Immature natural killer cell (primary cell): ENCODE measurements at places on chromosomes 5 and 9.
A peak's percentile ranks its signal among the peaks of the same experiment; 100 is the strongest.

DNA sequence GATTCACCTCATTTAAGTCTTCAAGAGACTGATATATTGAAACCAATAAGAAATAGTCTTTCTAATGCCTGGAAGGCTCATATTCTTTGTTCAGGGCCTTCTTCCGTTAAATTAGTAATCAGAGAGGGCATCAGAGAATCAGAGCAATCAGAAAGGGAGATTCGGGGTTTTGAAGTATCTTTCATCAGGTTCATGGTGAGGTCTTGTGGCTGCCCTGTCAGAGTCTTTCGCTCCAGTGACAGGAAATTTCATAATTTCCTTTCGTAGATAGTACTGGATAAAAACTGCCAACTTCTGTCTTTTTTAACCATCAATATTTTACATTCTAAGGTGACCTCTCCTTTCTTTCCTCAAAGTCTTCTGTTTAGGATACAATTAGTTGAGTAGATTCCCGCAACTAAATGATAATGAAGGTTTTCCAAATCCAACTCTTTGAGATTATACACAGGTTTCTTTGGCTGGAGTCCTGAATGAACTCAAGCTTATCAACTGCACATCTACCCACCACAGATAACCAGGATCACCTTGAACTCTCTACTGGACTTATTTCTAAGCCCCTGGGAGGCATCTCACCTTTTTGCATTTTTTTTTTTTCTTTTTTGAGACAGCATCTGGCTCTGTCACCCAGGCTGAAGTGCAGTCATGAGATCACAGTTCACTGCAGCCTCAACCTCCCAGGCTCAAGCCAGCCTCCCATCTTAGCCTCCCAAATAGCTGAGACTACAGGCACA, 5.5 kb downstream of the IL31RA start:
- no peaks in the 10 kb centered on the region for H3K4me1 ChIP-seq
- H3K27me3 ChIP-seq: peaks cover 5% of the 10 kb centered on the region
- no peaks in the 10 kb centered on the region for H3K36me3 ChIP-seq
- no peak overlapping the region for H3K27ac ChIP-seq
- DNase-seq: peak; percentile 12
- H3K4me3 ChIP-seq: no peak overlapping the region

GRCh38 chr5:108637134-108637533, 110.6 kb upstream of the FER start:
- peaks cover 5% of the 10 kb centered on the region for H3K27me3 ChIP-seq
- no peak overlapping the region for H3K27ac ChIP-seq
- no peak for DNase-seq
- no peak overlapping the region for H3K4me3 ChIP-seq

- H3K4me3 ChIP-seq: no peak overlapping the region
- no peak overlapping the region for H3K27ac ChIP-seq
Observed at GRCh38 chr5:143964919-143965318, 153.0 kb downstream of the HMHB1 start.

DNA sequence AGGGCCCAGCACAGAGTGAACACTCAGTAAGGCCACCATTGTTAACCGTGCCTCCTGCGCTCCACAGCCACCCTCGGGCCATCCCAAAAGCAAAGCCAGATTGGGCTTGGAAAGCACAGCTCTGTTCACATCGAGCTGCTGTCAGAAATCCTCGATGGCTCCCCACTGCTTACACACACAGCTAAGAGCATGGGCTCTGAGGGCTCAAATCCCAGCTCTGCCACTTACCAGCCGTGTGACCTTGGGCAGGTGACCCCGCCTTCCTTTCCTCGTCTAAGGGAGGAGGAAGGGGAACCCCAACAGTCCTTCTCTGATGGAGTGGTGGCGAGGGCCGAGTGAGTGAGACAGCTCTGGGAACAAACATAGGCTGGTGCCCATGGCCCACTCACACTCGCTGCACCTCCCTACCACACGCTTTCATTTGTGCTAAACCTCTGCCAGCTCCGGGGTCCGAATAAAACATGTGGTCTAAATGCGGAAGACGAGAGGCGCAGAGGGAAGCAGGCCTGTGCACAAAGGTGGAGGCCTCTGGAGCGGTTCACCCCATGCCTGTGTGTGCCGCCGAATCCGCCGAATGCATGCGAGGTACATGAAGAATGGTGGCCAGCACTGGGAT, 139.3 kb downstream of the PAX5 start:
- no peaks in the 10 kb centered on the region for H3K4me1 ChIP-seq
- DNase-seq: no peak
- H3K27ac ChIP-seq: no peak overlapping the region

GRCh38 chr5:9919306-9920030, 289.3 kb upstream of the TAS2R1 start:
- no peak overlapping the region for H3K4me3 ChIP-seq
- no peak for DNase-seq
- no peaks in the 10 kb centered on the region for H3K4me1 ChIP-seq
- no peaks in the 10 kb centered on the region for H3K36me3 ChIP-seq
- no peaks in the 10 kb centered on the region for H3K27me3 ChIP-seq

DNA sequence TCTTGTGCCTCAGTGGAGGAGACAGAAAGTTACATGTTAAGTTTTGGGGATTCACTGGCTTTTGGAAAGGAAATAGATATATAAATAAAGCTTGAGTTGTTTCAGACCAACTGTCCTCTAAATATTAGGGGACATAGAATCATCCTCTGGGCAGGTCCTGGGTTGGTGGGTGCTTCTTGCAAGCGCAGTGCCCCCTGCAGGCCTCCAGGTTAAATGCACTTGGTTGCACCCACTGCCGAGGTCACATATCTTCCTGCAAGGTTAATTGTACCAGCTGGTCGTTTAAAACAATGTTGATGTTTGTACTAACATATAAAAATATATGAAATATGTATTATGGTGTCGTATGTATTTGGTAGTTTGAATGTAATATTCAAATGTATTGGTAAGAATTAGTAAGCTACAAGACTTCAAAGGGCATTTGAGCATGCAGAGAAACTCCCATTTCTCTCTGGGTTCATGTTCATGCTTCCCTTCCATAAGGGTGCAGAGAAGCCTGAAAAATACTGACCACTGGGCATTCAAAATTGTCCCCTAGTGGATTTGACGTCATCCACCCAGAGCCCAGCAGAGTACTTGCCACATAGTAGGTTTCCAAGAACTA, 87.0 kb downstream of the ZNF618 start:
- peaks cover 8% of the 10 kb centered on the region for H3K36me3 ChIP-seq
- no peak overlapping the region for H3K27ac ChIP-seq
- H3K4me3 ChIP-seq: no peak overlapping the region
- no peaks in the 10 kb centered on the region for H3K4me1 ChIP-seq

DNA sequence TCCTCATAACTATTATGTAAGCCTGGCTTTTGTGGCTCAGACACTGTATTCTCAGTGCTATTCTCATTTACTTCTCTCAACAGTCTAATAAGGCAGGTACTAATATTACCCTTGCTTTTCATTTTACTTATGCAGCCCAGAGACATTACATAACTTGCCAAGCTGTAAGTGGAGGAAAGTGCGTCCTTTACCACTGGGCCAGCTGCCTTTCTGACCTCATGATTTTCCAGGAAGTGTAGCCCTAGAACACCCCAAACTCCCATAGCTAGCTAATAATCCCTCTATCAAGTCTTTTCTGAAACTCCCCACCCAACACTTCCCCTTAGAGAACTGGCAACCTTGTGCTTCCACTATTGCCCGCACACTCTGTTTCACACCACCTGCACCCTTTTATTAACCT, 192.9 kb upstream of the HMHB1 start:
- no peaks in the 10 kb centered on the region for H3K4me1 ChIP-seq
- no peak for DNase-seq
- no peaks in the 10 kb centered on the region for H3K36me3 ChIP-seq
- H3K27me3 ChIP-seq: peaks cover 6% of the 10 kb centered on the region
- H3K4me3 ChIP-seq: no peak overlapping the region

DNA sequence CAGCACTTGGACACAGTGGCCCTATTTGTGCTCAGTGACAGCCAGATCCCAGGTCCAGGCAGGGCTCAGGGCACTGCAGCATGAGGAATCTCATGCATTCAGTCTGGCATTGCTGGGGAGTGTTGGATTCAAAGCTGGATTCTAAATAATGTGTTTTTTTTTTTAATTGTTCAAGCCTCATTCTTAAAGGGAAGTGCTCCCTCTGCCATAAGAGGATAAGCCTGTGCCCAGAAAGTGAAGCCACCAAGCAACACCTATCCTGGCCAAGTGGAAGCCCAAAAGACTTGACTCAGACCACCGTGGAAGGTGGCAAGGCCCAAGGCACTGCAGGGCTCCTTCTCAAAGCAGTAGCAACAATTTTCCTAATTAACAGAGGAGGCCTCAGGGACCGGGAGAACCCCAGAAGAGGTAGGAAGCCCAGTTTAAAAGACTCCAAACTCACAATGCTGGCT, 135.6 kb downstream of the ACTL7B start:
- no peak for DNase-seq
- H3K36me3 ChIP-seq: no peaks in the 10 kb centered on the region
- no peaks in the 10 kb centered on the region for H3K4me1 ChIP-seq
- no peaks in the 10 kb centered on the region for H3K27me3 ChIP-seq

DNA sequence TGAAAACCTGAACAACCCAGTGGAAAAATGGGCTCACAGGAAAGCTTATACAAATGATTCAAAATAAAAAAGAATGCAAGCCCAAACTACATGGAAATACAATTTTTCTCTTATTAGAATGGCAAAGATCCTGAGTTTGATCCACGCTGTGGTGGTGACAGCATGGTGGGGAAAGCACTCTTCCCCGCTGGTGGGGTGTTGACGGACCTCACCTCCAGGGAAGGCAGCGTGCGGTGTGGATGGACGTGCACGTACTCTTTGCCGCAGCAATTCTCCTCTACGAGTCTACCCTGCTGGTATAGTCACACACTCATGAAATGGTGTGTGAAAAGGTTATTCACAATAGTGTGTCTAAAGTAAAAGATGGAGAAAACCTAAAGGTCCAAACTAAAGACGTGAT, 5.9 kb upstream of the ZFP62 start:
- DNase-seq: no peak
- peaks cover 10% of the 10 kb centered on the region for H3K27me3 ChIP-seq
- no peak overlapping the region for H3K4me3 ChIP-seq
- H3K36me3 ChIP-seq: no peaks in the 10 kb centered on the region
- no peaks in the 10 kb centered on the region for H3K4me1 ChIP-seq
- no peak overlapping the region for H3K27ac ChIP-seq
